A172 (cell line): ENCODE measurements at places on chromosomes 2 and 18. TPM values are rescaled to one million over a fixed set of nuclear protein-coding genes. Genes with fewer than 3 reads are reported as not detected.

GRCh38 chr2:649426-650342 lies 27.5 kb downstream of the TMEM18 start:
- no peak for DNase-seq

LRRTM1 gene
- not detected in 2 replicates for total RNA-seq

DNA sequence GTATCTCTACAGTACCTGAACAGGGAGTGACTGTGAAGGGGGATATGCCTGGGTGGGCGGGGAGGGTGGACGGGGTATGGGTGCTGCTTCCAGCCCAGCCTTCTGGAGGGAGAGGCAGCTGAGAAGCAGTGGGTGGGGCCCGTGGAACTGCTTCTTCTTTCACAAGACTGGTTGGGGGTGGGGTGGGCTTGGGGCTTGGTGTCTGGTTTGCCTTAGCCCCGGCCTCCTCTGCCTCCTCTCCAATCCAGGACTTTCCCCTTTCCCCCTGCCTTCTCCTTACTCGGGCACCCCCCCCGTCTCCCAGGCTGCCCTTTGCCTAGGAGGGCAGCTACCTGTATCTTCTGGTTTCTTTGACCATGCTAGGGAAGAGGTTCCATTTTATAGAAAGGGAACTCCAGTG lies 233.4 kb downstream of the DYSF start:
- no peak for DNase-seq

- no peak for DNase-seq
Observed at GRCh38 chr2:42252464-42252863, 83.3 kb downstream of the EML4 start.

DES gene
- 30.0 and 34.5 TPM in 2 replicates for total RNA-seq

RFX8 gene
- not detected in 2 replicates for total RNA-seq

GRCh38 chr2:83340424-83340823 lies 1118.7 kb downstream of the SUCLG1 start:
- no peak for DNase-seq

- no peak for DNase-seq
Observed at GRCh38 chr2:119473621-119474370, 42.1 kb downstream of the TMEM37 start.

GRCh38 chr2:98861601-98862000 lies 74.4 kb downstream of the CRACDL start:
- DNase-seq, result no peak

DNA sequence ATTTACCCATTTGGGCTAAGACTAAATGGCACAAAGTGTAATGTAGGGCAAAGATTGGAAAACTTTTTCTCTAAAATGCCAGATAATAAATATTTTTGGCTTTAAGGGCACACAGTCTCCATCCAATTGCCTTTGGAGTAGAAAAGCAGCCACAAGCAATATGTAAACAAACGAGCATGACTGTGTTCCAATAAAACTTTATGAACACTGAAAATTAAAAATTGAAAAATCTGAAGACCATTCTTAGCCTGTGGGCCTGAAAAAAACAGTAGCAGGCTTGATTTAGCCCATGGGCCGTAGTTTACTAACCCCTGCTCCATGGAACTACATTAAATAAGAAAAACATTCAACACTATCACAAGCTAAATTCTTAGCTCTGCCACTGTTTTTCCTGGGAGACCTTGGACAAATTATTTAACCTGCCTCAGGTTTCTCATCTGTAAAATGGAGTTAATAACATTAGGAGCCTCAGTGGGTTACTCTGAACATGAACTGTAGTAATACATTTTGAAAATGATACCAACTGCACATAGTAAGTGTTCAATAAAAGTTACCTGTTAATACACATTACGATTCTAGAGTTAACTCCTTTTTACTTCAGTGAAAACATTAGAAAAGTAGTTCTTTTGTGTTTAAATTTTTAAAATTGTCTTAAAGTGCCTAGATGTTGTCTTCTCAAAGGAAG lies 1.3 kb downstream of the IFIH1 start:
- DNase-seq, result no peak

GRCh38 chr2:27356056-27356381 lies 545 bp downstream of the GTF3C2 start:
- DNase-seq, result peak; percentile 66

GALNT14 gene
- not detected in 2 replicates for total RNA-seq

GRCh38 chr2:30561349-30561748 lies 114.3 kb downstream of the LCLAT1 start:
- DNase-seq, result no peak

- no peak for DNase-seq
Observed at GRCh38 chr2:150478200-150478974, 9.1 kb downstream of the RND3 start.

GRCh38 chr2:227183657-227184367 lies 19.4 kb downstream of the COL4A3 start:
- no peak for DNase-seq

DNA sequence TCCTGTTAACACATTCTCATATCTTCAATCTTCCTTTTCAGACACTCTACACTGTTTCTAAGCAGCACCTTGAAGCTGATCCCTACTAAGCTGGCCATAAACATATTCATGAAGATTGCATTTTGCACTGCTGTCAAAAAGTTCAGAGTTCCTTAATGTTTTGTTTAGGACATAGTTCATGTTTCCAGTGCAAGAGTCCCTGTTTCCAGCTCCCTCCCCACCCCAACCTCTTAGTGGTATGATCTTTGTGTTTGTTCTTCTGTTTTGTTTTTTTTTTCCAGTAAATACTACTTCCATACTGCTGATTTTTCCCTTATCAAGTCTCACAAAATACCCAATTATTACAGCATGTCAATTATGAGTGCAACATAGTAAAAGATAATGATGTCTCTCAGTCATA lies 4.1 kb upstream of the SLC40A1 start:
- DNase-seq, result no peak

MC5R gene
- 6.7 and 7.5 TPM in 2 replicates for total RNA-seq

LHCGR gene
- total RNA-seq, result not detected in 2 replicates
